HT1080 (cell line): ENCODE measurements at places on chromosomes 5 and 9. TPM values are rescaled to one million over a fixed set of nuclear protein-coding genes. Genes with fewer than 3 reads are reported as not detected.
A peak's percentile ranks its signal among the peaks of the same experiment; 100 is the strongest.

DNA sequence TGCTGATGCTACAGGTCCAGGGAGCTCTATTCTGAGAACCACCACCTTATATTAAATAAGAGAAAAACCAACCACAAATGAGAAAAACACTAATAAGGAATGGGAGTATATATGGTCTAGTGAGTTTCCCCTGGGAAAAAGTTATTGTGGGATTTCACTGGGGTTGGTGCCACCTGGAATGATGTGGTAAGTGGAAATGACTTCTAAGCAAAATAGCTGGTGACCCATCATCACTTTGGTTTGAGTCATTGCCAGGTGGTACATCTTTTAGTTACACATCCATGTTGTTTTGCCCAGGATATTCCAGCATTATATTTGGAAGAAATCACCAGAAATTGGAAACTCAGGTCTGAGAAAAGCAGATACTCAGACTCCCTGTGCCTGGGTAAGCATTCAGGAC lies 437.3 kb downstream of the DTWD2 start:
- peak; percentile 48 for DNase-seq

DNA sequence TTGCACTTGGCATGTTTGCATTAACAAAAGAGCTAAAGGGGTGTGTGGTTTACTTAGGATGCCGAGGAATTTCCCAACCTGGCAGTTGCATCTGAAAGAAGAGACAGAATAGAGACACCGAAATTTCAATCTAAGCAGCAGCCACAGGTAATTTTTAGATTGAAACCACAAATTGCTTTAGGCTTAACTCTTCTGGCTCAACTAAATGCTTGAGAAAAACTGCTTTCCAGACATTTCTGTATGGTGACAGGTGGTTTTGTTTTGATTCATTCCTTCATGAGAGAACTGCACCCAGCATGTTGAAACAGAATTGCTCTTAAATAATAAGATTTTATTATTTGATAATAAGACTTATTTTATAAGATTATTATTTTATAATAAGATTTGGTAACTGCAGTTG lies 21.5 kb downstream of the SECISBP2 start:
- DNase-seq, result no peak

DNA sequence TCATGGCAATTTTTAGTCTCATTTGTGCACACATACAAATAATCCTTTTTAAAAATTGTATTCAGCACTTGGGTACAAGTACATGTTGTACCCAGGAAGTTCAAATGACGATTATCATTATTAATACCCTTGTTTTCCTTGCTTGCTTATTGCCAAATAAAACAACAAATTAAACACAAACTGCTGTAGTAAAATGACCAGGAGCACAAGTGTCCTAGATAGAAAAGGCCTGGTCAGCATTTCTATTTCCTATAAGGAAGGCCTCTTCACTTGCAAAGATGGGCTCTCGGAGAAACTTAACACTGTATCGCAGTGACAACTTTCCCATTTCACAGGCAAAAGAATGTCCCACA lies 34.7 kb upstream of the PLPP1 start:
- no peak for DNase-seq

Gene AIF1L
- 0.50 and 1.0 TPM in 2 replicates for total RNA-seq

- DNase-seq, result no peak
These were observed 303.1 kb upstream of the PTGER4 start for GRCh38 chr5:40376566-40376965.

Gene SPINK6
- 1.2 TPM in 1 of 2 replicates, not detected in the other for total RNA-seq

DNA sequence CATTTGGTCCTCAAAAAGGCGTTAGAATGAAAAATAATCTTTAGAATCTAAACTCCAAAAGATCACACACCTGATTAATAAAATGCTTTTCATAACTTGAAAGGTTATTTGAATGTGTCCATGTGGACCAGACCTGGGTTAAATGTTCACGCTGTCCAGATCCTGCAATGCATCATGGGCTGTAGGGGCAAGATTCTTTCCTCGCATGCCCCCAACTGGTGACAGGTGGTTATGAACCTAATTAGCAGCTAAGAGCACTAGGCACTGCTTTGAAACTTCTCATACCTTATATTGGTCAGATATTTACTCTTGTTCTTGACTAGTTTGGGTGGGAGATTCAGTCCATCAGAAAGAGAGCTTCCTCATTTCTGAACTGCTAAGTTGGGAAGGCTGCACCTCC lies 19.3 kb upstream of the PIP5K1B start:
- peak; percentile 17 for DNase-seq

- no peak for DNase-seq
These were observed 46.2 kb downstream of the GALNT10 start for GRCh38 chr5:154236536-154237375.

Gene NDOR1
- total RNA-seq, result 17.9 and 26.2 TPM in 2 replicates

Gene JAKMIP2
- 0.58 and 1.2 TPM in 2 replicates for total RNA-seq

Gene LCNL1
- not detected in 2 replicates for total RNA-seq

DNA sequence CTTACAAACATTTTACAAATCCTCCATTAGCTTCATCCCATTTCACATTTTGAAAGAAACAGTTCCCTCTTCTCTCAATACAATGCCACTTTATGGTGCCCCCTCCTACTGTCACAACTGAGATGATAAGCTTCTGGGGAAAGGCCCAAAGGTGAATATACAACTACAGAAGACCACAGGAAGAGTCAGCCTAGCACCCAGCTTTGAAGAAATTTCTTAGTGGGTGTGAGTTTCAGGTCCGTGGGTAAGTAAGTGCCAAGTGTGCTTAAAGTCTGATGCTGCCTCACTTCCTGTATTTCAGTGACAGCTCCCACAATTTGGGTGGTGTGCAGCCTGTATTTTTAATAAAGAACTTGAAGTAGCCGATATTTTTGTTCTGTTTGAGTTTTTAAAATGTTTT lies 68.1 kb downstream of the ARHGEF28 start:
- DNase-seq, result no peak

Gene CARD6
- 2.1 and 2.3 TPM in 2 replicates for total RNA-seq

GRCh38 chr9:129381481-129381957 lies 203.5 kb upstream of the IER5L start:
- DNase-seq, result no peak

DNA sequence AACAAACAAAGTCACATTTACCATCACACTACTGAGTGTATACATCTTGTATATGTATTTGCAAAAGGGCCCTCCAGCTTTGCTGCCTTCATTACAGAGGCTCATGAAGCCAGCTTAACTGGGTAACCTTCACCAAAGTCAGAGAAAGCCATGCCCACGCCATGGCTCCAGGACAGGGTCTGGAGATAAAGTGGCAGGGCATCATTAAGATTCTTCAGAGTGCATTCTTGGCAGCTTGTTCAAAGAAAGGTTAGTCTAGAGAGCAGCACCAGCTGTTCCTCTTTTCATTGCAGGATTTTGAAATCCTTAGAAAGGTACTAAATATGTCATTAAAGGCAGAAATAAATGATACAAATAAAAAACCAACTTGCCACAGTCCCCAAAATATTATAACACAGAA lies 333.2 kb downstream of the NDUFS4 start:
- DNase-seq, result no peak

Gene TBC1D2
- 36.6 and 36.9 TPM in 2 replicates for total RNA-seq

DNA sequence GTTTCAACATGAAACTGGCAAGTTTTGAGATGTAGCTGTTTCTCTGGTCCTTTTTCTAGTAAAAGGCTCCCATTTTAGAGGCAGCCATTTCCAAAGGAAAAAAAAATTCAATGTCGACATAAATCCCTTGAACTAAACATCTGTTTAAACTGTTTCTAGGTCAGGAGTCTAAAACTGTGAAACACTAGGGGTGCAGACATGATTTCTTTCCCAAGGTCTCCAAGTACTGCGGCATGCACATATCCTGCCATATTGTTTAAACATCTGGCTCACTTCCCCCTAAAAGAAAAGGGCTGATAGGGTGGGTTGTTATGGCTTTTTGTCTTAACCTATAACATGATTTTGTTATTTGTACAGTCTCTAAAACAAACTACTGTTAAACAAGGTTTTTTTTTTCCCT lies 51.1 kb downstream of the NFIB start:
- no peak for DNase-seq

GRCh38 chr5:178281331-178281730 lies 48.7 kb upstream of the PHYKPL start:
- DNase-seq, result no peak

DNA sequence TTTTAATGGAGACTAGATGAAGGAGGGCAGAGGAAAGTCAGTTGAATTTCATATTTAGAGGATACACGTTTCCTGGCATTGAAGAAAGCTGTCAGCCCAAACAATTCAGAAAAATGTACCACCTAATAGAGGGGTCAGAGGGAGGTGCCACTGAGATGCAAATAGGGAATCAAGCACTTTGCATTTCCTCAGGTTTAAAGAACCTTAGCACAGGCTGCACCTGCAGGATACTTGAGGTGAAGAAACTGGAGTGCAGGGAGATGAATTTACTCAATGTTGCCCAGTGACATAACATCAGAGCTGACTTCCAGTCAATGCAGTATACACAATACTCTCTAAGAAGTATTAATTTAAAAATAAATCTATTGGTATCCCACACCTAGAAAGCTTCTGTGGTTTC lies 67.0 kb upstream of the MAST4 start:
- no peak for DNase-seq

Gene CCL19
- not detected in 2 replicates for total RNA-seq

- DNase-seq, result no peak
These were observed 1.1 kb downstream of the CRB2 start for GRCh38 chr9:123356851-123357742.

DNA sequence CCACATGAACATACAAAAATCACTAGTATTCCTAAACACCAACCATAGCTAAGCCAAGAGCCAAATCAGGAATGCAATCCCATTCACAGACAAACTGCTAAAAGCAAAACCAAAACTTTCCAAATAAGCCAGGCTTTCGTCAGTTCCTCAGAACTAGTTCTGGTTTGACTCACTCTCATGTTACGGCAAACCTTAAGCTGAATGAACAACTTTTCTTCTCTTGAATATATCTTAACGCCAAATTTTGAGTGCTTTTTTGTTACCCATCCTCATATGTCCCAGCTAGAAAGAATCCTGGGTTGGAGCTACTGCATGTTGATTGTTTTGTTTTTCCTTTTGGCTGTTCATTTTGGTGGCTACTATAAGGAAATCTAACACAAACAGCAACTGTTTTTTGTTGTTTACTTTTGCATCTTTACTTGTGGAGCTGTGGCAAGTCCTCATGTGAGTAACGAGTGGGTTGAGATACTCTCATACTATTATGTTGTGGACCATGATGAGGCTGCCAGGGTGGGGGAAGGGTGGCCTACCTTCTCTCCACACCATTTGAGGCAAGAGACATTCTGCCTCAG lies at the start of gene PDCD1LG2:
Gene PDCD1LG2 (plus strand): TSS at position 172 of the 572 bp plus-strand sequence. CDS start 12,016 bp downstream, outside the sequence.
- DNase-seq, result peak; percentile 65

DNA sequence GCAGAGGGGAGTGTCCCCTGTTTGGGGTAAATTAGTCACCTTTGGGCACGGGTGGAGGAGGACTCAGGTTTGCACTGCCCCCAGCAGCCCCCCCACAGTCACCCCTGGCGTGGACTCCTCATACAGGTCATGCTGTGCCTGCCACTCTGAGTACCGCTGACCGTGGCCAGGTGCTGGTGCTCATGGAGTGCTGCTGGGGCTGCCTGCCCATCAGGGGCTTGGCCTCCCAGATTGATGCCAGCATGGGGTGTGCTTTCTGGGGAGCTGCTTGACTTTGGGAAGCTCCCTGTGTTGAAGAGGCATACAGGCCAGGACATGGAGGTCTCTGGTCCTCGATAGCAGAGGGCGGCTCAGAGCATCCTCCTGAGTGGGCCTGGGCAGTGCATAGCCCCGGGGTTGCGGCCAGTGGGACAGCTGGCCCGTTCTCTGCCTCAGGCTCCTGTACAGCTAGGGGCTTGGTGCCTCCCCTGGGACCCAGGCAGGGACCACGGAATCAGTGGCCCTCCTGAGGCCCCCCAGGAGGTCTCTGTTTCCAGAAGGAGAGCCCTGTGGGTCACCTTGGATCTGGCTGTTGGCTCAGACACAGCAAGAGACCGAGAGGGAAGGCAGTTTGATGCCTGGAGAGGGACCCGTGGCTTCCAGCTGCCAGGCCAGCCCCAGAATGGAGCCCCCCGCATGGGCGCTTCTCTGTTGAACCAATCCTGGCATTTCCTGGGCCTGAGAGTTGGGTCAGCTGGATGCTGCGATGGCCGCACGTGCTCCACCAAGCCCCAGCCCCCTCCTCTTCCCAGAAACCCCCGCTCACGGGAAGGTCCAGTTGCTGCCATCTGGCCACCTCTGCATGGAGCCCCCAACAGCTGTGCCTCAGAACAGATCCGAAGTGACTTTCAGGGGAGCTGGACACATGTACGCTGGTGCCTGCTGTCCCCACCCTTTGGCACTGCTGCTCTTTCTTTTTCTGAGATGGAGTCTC lies 6.1 kb upstream of the AJM1 start:
- no peak for DNase-seq

DNA sequence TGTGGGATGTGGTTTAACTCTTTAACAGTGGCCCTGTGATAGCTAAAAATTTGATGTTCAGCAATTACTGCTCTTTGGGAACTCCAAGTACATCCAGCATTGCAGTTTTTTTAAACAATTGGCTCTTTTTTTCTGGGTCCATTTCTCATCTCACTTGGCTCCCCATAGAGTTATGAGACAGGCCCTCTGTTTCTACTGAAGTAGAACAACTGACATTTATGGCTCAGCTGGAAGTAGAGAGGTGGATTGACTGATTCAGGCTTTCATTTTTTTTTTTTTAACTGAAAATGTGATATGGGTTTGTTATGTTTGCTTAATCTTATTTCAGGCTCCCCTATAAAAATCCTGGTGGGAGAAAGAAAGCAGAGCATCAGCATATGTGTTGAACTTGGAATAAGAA lies 96.6 kb upstream of the CD180 start:
- no peak for DNase-seq

DNA sequence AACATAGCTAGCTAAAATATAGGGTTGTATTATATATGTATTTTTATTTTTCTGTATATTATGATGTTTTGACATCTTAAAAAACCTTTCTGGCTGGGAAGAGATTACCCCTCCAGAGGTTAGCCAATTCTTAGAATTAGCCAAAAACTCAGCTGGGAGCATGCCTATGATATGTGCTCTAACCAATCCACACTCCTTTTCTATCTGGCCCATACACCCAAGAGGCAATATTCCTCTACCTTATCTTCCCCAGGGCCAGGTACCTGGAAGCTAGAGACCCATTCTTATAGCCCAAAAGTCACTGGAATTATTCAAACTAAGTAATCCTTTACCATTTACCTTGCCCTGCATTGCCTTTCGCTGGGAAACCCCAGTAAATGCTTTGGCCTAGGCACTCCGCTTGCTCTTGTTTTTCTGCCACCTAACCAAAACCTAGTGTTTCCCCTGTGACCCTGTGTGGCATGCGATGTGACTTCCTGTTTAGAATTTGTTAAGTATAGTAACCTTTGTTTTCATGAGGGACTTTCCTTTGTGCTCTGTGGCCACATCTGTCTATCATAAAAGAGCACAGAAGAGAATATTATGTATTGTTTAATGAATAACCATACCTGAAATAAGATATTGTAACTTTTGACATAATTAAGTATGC lies 37.4 kb downstream of the CSNK1G3 start:
- DNase-seq, result no peak

GRCh38 chr9:123353984-123354591 lies 1.9 kb upstream of the CRB2 start:
- DNase-seq, result peak; percentile 51

Gene MEIKIN
- not detected in 2 replicates for total RNA-seq

Gene IRGM
- total RNA-seq, result 0.08 and 0.10 TPM in 2 replicates

GRCh38 chr5:136090319-136090718 lies 42.3 kb upstream of the SMAD5 start:
- DNase-seq, result no peak

GRCh38 chr5:53017383-53017782 lies 28.2 kb downstream of the ITGA2 start:
- DNase-seq, result no peak

Gene FBP2
- total RNA-seq, result not detected in 2 replicates

Gene GAS1
- 0.97 and 1.4 TPM in 2 replicates for total RNA-seq
